ENCODE measurements at places on chromosomes 7 and 10.

DNA sequence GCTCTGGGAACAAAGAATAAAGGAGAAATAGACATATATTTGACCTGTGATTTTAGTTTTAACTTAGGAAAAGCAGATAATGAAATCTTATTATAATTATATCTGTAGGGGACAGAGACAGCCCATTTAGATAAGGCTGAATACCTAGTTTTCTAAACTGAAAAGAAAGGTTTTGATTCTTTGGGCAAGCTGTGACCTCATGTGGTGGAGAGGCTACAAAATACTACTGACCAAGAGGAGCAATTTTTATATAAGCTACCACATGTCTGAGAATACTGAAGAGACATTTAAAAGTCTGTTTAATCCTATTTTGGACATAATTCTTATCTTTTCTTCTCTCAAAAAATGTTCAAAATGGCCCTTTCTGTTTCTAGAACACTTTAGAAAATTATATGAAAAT is 271.0 kb downstream of the MTERF1 start:
- DNase-seq: no peak

- no peak for DNase-seq
Observed at GRCh38 chr10:58305821-58306220, 29.0 kb upstream of the UBE2D1 start.

- no peak for DNase-seq
Observed at GRCh38 chr10:64419461-64419860, 898.3 kb downstream of the REEP3 start.

- DNase-seq: peak; percentile 56
Observed at GRCh38 chr7:47179812-47180515, 401.9 kb downstream of the TNS3 start.

- no peak for DNase-seq
Observed at GRCh38 chr7:129556607-129557133, 54.3 kb downstream of the SMKR1 start.

GRCh38 chr7:6536262-6537260 is 14.7 kb downstream of the GRID2IP start:
- DNase-seq: peak; percentile 55

DNA sequence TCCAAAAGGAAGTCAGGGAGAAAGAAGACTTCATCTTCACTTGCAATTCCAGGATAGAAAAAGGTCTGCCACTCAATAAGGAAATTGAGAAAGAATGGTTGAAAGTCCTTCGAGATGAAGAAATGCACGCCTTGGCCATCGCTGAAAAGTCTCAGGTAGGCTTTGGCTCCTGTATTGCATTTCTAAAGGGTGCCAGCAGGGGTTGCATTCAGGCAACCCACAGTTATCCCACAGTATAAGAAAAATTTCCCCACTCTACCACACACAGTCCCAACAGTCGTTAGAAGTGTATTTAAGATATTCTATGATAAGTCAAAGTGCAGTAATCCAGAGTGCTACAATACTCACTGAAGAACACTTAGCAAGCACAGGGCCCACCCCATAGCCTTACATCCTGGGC is 93.4 kb upstream of the FGL2 start:
- no peak for DNase-seq

DNA sequence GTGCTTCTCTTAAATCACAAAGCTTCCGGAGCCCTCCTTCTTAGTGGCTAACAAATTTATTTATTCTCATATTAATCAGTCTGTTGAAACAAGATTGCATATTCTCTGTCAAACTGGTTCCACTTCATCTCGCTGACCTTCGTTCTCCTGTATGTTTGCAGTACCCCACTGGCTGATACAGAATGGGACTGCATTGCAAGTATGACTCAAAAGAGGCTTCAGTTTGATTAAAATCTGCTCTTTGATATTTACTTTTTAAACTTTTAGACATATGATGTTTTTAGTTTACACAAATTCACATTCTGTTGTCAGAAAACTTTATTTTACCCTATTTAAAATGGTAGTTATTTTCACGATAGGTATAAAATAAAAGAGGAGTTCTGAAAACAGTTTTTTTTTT is 14.3 kb upstream of the ARHGAP12 start:
- no peak for DNase-seq

GRCh38 chr7:138226001-138226476 is 149.8 kb downstream of the AKR1D1 start:
- peak; percentile 32 for DNase-seq

- DNase-seq: no peak
Observed at GRCh38 chr10:30748152-30748973, 118.8 kb upstream of the LYZL2 start.

DNA sequence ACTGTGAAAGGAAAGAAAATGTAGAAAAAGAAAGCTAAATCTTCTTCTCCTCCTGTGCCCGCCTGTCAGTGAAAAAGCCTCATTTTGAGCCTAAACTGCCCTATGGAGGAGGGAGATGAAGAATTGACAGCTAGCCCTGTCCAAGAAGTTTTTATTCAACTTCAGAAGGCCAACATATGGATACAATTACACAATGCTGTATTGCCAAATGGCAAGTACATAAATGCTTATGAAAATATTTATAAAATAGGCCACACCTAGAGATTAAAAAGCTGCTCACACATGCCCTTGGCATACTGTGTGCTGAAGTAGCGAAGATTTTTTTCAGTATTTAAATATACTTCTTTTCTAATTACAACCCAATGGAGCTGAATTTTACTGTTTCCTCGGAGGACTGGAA is 65.1 kb upstream of the NEBL start:
- no peak for DNase-seq

DNA sequence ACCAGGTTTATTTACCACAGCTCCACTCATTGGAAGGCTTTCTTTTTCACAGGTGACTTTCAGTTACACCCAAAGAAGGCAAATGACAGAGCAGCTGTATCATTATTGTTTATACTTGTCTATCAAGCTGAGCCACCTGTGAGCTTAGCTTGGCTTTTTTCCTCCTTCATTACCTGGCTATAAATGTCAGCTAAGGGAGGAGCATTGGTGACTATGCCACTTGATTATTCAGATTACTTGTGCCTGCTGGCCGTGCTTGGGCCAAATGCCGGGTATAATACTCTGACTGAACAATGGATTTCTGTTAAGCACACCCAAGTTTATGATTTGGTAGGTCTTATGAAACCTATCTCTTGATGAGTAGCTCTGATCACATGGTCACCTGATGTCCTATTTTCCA is 9.9 kb upstream of the GNAT3 start:
- DNase-seq: no peak

GRCh38 chr10:124552691-124553276 is 91.2 kb downstream of the LHPP start:
- no peak for DNase-seq

- DNase-seq: no peak
Observed at GRCh38 chr7:44280993-44281721, 44.2 kb downstream of the CAMK2B start.

GRCh38 chr7:1320616-1321240 is 88.1 kb downstream of the UNCX start:
- DNase-seq: no peak

- DNase-seq: no peak
Observed at GRCh38 chr10:70404787-70405036, 767 bp downstream of the EIF4EBP2 start.

GRCh38 chr10:50275650-50276235 is 24.4 kb upstream of the ASAH2 start:
- DNase-seq: no peak

DNA sequence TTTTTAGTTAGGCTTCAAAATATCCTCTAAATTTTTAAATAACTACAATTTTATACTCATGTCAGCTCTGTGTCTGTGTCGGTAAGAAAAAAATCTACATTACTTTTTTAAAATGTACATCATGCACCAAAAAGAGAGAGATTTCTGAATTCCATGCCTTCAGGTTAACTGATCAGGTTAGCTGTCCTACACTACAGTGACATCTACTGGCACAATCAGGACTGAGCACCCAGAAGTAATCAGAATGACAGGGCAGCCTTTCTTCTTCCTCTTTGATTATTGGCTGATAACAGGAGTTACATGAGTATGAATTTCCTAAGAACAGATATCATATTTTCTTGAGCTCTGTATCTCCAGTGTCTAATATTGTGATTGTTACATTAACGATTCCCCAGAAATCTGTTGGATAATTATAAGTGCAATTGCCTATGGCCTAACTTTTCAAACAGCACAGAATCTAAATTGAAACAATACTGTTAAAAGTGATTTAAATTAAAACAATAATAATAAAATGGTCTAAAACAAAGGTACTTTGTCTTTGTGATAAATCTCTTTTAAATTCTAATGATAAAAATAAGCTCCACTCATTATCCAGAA is 41.8 kb upstream of the HYCC1 start:
- peak; percentile 37 for DNase-seq

- DNase-seq: peak; percentile 42
Observed at GRCh38 chr10:101601541-101601940, 13.4 kb downstream of the DPCD start.

GRCh38 chr7:128937647-128938543 is at the start of gene IRF5:
TSS of gene IRF5 (plus strand) at chr7:128937927. CDS start at chr7:128942082, 4,155 bp downstream.
- no peak for DNase-seq

GRCh38 chr10:68938117-68938516 is 17.9 kb upstream of the DDX21 start:
- DNase-seq: no peak

GRCh38 chr7:102284891-102285539 is 1.7 kb upstream of the SH2B2 start:
- DNase-seq: no peak

DNA sequence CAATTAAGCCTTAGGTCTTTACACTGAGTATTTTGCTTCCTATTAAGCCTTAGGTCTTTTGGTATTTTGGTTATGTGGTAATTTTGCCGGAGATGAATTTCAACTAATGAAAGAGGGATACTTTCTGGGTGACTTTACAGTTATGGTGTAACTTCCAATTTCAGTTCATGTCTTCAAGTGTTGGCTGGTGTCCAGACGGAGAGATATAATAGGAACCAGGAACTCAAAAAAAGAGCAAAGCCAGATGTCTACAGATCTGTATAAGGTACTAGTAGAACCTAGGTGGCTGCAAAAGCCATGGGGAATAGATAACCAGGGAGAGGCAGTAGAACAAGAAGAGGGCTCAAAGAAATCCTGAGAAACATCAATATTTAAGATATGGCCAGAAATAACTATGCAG is 12.3 kb downstream of the ERCC6 start:
- no peak for DNase-seq

DNA sequence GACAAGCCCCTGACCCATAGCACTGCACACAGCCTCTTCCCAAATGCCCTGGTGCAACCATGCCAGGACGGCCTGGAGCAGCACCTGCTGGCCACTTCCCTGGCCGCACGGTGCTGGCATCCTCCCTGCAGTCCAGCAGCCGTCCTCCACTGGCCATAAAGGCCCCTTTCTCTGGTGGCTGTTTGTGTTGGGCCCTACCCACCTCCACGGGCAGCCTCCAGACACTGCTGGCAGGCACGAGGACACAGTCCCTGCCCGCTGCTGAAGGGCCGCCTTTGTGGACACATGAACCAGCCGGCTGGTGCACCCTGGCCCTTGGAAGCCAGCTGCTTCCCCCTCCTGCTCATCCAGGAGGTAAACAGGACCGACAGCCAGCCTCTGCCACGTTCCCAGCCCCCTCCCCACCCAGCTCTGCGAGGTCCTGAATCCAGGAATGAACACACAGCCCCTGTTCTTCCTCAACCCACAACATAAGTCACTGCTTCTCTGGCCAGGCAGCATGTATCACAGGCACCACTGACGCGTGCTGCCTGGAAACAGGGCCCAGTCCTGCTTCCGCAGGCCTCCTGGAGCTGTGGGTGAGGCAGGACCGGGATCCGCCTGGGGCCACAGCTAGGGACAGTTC is 43.8 kb downstream of the SPOCK2 start:
- DNase-seq: no peak

GRCh38 chr7:136652635-136653370 is 215.6 kb upstream of the CHRM2 start:
- DNase-seq: no peak

DNA sequence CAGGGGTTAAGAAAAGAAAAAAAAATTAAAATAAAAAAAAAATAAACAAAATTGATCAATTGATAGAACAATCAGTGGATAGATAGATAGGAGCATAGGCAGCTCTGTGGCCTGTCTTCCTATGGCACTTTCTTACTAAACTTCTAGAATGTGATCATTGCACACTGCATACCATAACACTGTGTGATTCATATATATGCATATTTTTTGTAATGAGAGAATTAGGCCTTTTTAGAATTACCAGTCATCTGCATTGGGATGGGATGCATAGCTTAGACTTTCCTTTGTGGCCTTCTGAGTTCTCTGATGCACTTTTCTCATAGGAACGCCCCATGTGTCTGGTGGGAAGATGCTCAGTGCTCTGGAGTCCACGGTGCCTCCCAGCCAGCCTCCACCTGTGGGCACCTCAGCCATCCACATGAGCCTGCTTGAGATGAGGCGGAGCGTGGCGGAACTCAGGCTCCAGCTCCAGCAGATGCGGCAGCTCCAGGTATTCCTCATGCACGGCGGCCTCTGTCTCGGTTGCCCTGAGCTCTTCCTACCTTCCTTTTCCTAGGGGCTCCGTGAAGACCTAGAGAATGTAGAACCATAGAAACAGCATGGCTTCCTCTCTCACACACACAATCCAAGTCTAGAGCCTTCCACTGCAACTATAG is 222.5 kb downstream of the ARHGAP21 start:
- DNase-seq: no peak

DNA sequence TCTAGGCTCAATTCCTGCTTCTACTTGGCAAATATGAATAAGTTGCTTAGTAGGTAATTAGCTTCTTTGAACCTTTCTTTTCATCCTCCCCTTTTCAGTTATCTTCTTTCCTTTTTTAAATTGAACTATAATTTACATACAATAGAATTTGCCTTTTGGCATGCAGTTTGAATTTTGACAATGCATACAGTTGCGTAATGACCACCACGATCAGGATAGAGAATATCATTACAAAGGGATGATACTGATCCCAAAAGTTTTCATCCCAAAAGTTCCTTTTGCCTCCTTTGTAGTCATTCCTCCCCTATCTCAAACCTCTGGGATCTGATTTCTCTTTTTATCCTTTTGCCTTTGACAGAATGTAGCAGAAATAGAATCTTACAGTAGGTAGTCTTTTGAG is 164.4 kb downstream of the NOC3L start:
- no peak for DNase-seq

- no peak for DNase-seq
Observed at GRCh38 chr7:127550247-127550646, 35.1 kb downstream of the GCC1 start.

DNA sequence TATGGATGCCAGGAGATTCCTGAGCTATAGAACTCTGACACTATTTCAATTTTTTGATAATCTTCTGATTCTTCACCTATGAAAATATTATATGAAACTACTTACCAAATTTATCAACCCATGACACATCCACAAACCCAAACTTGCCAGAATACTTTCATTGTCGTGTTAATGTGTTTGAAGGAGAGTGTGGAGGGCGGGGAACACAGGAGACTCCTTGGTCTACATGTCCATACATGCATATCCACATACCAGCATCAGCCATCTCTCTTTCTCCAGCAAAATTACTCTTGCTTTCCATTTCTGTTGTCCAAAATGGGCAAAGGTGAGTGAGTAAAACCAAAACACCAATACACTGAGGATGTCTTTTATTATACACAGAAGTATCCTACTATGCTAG is 23.5 kb upstream of the BPGM start:
- no peak for DNase-seq

- DNase-seq: no peak
Observed at GRCh38 chr10:114917927-114918672, 19.9 kb upstream of the TRUB1 start.

- no peak for DNase-seq
Observed at GRCh38 chr10:69056129-69056528, 31.8 kb upstream of the SRGN start.

- no peak for DNase-seq
Observed at GRCh38 chr10:22851865-22852239, 76.0 kb upstream of the ARMC3 start.

All from NCI-H1092 (cell line).